Mononuclear cell (primary cell): ENCODE measurements at places on chromosomes 7 and 10. TPM values are rescaled to one million over a fixed set of nuclear protein-coding genes. Genes with fewer than 3 reads are reported as not detected.

ANKRD30A gene
- not detected for total RNA-seq

ACBD7 gene
- 0.42 TPM for total RNA-seq

LIPJ gene
- total RNA-seq = not detected

SLC4A2 gene
- 9.4 TPM for total RNA-seq

C10orf67 gene
- total RNA-seq = 0.31 TPM

SHH gene
- total RNA-seq = 0.10 TPM

CPN1 gene
- total RNA-seq = not detected

CUBN gene
- 6.8 TPM for total RNA-seq

YWHAG gene
- total RNA-seq = 23.5 TPM

CHAT gene
- total RNA-seq = not detected

AS3MT gene
- total RNA-seq = 1.7 TPM

COBL gene
- 0.10 TPM for total RNA-seq

TFPI2 gene
- not detected for total RNA-seq

FZD8 gene
- 0.94 TPM for total RNA-seq

PRSS1 gene
- 0.73 TPM for total RNA-seq

SP8 gene
- total RNA-seq = not detected

VTI1A gene
- 65.4 TPM for total RNA-seq

NEUROD6 gene
- not detected for total RNA-seq

SLC26A5 gene
- total RNA-seq = not detected

TACR2 gene
- total RNA-seq = not detected

MYO3A gene
- 0.10 TPM for total RNA-seq

NKX1-2 gene
- total RNA-seq = not detected

GRID2IP gene
- total RNA-seq = 0.21 TPM

KCND2 gene
- not detected for total RNA-seq

EN2 gene
- total RNA-seq = not detected

INMT gene
- 0.52 TPM for total RNA-seq

OPN4 gene
- total RNA-seq = not detected

BTBD16 gene
- not detected for total RNA-seq

HMX3 gene
- total RNA-seq = not detected

C10orf62 gene
- not detected for total RNA-seq

TSPAN13 gene
- total RNA-seq = 5.0 TPM

FAM237B gene
- total RNA-seq = not detected

KNDC1 gene
- 0.94 TPM for total RNA-seq

TAS2R4 gene
- total RNA-seq = 0.31 TPM

ECHDC3 gene
- 2.6 TPM for total RNA-seq

MAD1L1 gene
- 74.2 TPM for total RNA-seq

KIF11 gene
- total RNA-seq = 0.84 TPM

LIPF gene
- not detected for total RNA-seq

GIMAP5 gene
- total RNA-seq = 102 TPM

NKX2-3 gene
- not detected for total RNA-seq

AQP1 gene
- total RNA-seq = 0.42 TPM
